CD4-positive, CD25-positive, alpha-beta regulatory T cell (primary cell): ENCODE measurements at places on chromosomes 13 and 19. TPM values are rescaled to one million over a fixed set of nuclear protein-coding genes. Genes with fewer than 3 reads are reported as not detected.

Gene PEPD
- polyA plus RNA-seq = 105 TPM

Gene ADAMTSL5
- polyA plus RNA-seq = 0.86 TPM

Gene MBD3L5
- polyA plus RNA-seq = not detected

Gene C5AR1
- not detected for polyA plus RNA-seq

GRCh38 chr19:4304538-4305256, at the start of gene FSD1:
Gene FSD1 (plus strand): TSS chr19:4304598. CDS start chr19:4304747, 149 bp downstream.
- peaks cover 15% of the 10 kb centered on the region for H3K4me1 ChIP-seq
- H3K36me3 ChIP-seq = no peaks in the 10 kb centered on the region
- peak; percentile 33 for DNase-seq

- no peaks in the 10 kb centered on the region for H3K4me1 ChIP-seq
- H3K4me3 ChIP-seq = no peak overlapping the region
- H3K36me3 ChIP-seq = no peaks in the 10 kb centered on the region
- H3K27me3 ChIP-seq = no peaks in the 10 kb centered on the region
- no peak overlapping the region for H3K27ac ChIP-seq
- DNase-seq = no peak
Measured at GRCh38 chr13:40164133-40164532, 502.3 kb downstream of the FOXO1 start.

DNA sequence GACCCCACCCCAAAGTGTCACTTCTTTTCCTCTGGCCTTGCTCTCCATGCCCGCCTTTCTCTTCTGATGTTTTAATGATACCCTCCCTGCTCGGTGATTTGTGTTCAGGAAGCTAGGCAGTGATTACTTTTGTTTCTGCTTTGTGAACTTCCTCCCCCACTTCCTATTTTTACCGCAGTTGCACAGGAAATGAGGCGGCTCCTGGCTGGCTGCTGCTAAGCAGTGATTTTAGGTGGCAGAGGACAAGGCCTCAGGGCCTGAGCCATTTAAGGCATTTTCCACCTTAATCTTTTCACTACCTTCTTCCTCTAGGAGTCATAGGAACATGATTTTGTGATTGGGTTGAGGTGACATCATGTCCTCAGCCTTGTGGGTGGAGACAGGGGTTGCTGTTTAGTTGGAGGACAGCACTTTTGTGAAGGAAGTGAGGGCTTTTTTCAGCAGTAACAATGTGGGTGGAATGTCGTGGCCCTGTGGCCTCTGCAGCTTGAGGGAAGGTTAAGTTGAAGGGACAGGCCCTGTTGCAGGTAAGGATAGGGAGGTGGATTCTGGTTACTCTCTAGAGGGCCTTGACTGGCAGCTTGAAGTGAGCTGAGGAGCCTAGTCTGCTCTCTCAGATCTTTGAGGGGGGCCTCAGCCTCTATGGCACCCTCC, 15.7 kb downstream of the GARRE1 start:
- peak; percentile 92 for DNase-seq
- no peaks in the 10 kb centered on the region for H3K27me3 ChIP-seq
- H3K27ac ChIP-seq = peak overlapping the region; percentile 87

- DNase-seq = no peak
- no peak overlapping the region for H3K4me3 ChIP-seq
- H3K4me1 ChIP-seq = no peaks in the 10 kb centered on the region
- no peaks in the 10 kb centered on the region for H3K36me3 ChIP-seq
- no peak overlapping the region for H3K27ac ChIP-seq
- no peaks in the 10 kb centered on the region for H3K27me3 ChIP-seq
Measured at GRCh38 chr13:77492982-77493381, 42.5 kb upstream of the SCEL start.

DNA sequence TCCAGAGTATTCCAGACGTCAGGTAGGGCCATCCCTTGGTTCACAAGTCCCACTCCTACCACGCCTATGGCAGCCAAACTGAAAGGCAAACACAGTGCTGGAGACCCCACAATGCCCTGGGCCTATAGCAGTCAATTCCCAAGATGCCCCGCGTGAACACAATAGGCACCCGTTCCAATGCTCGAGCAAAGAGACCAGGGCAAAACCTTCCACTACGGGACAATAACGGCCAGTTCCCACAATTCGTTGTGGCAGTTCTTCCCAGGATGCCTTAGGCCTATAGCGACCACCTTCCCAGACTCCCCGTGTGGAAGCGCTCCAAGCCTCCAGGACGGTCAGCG, 538 bp downstream of the ZNF428 start:
- peak overlapping the region; percentile 90 for H3K4me3 ChIP-seq
- H3K27me3 ChIP-seq = no peaks in the 10 kb centered on the region
- H3K4me1 ChIP-seq = peaks cover 18% of the 10 kb centered on the region
- peak overlapping the region; percentile 84 for H3K27ac ChIP-seq
- H3K36me3 ChIP-seq = peaks cover 3% of the 10 kb centered on the region

DNA sequence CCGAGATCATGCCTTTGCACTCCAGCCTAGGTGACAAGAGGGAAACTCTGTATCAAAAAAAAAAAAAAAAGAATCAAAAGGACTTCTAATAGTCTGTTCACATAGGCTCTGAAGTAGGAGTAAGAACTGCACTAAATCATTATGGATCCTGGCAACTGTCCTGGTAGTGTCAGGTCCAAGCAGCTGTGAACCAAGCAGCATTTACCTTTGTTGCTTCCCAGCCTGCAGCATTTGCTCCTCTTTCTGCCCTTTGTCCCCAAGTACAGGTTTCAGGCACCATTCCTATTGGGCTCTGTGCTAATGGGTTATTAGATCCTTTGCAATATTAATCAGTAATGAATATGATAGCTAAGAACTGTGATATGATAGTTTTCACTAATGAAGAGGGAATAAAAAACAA, 77.4 kb upstream of the NBEA start:
- no peaks in the 10 kb centered on the region for H3K27me3 ChIP-seq
- no peaks in the 10 kb centered on the region for H3K4me1 ChIP-seq
- no peak overlapping the region for H3K27ac ChIP-seq
- no peaks in the 10 kb centered on the region for H3K36me3 ChIP-seq

DNA sequence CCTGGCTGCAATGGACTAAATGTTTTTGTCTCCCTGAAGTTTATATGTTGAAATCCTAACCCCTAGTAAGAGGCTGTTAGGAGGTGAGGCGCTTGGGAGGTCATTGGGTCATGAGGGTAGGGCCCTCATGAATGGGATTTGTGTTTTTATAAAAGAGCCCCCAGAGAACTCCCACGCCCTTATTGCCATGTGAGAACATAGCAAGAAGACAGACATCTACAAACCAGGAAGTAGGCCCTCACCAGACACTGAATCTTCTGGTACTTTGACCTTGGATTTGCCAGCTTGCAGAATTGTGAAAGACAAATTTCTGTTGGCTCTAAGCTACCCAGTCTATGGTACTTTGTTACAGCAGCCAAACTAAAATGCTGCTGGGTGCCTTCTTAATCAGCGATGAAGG, 96.1 kb upstream of the SPATA13 start:
- no peak overlapping the region for H3K27ac ChIP-seq
- no peaks in the 10 kb centered on the region for H3K36me3 ChIP-seq
- no peak for DNase-seq
- peaks cover 4% of the 10 kb centered on the region for H3K4me1 ChIP-seq

DNA sequence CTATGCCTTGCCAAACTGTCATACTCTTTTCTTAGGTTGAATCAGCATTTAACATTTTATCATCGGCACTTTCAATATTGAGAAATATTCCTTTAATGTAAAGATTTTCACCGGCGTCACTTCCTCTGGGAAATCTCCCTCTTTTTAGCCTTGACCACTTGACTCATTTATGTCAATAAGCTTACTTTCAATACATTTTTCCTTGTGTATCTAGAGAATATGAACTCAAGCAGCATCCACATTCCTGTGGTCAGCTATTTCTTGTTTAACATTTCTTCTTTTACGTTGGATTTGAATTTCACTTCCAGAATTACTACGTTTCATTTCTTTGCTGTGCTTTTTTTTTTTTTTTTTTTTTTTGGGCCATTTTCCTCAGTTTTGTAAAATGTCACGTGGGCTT, 271.2 kb upstream of the HTR2A start:
- H3K4me1 ChIP-seq = no peaks in the 10 kb centered on the region
- H3K4me3 ChIP-seq = no peak overlapping the region
- no peaks in the 10 kb centered on the region for H3K36me3 ChIP-seq
